ENCODE measurements at places on chromosomes 7 and 10. TPM values are rescaled to one million over a fixed set of nuclear protein-coding genes. Genes with fewer than 3 reads are reported as not detected.

INA gene
- 0.50 TPM for total RNA-seq

ANXA8L1 gene
- not detected for total RNA-seq

OGDHL gene
- under 0.01 TPM for total RNA-seq

CPED1 gene
- total RNA-seq: 196 TPM

FZD1 gene
- total RNA-seq: 12.6 TPM

NUTM2E gene
- total RNA-seq: under 0.01 TPM

CPA5 gene
- total RNA-seq: not detected

GTF2IRD2 gene
- 8.2 TPM for total RNA-seq

CALML3 gene
- total RNA-seq: not detected

TMEM270 gene
- total RNA-seq: not detected

NCAPG2 gene
- total RNA-seq: 10.9 TPM

ANKRD22 gene
- 0.17 TPM for total RNA-seq

LOXL4 gene
- total RNA-seq: 52.6 TPM

RAPGEF5 gene
- total RNA-seq: 1.5 TPM

LGI1 gene
- not detected for total RNA-seq

HOXA10 gene
- 0.17 TPM for total RNA-seq

AMPH gene
- total RNA-seq: 3.6 TPM

LIPN gene
- not detected for total RNA-seq

JCAD gene
- total RNA-seq: 27.1 TPM

ACSL5 gene
- total RNA-seq: 1.7 TPM

SCIN gene
- total RNA-seq: 0.17 TPM

SHTN1 gene
- 0.26 TPM for total RNA-seq

GATA3 gene
- total RNA-seq: not detected
